ENCODE measurements at places on chromosomes 5 and 9.

DNA sequence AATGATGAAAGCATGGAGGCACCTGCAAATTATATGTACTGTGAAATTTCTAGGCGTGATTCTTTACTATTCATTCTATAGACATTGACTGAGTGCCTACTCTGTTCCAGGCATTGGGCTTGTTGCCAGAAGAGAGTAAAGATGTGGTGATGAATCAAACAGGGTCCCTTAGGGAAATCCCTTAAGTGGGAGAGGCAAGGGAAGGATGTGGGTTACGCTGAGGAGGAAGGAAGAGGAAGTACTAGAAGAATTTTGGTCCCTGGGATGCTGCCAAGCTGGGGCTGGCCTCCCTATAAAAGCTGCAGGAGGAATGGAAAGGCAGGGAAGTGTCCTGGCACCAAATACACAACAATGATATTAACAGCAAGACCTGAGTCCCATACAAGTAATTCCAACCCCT is 76.7 kb upstream of the SPOCK1 start:
- DNase-seq = no peak

- DNase-seq = no peak
Observed at GRCh38 chr5:148209151-148209770, 6.4 kb downstream of the SPINK6 start.

DNA sequence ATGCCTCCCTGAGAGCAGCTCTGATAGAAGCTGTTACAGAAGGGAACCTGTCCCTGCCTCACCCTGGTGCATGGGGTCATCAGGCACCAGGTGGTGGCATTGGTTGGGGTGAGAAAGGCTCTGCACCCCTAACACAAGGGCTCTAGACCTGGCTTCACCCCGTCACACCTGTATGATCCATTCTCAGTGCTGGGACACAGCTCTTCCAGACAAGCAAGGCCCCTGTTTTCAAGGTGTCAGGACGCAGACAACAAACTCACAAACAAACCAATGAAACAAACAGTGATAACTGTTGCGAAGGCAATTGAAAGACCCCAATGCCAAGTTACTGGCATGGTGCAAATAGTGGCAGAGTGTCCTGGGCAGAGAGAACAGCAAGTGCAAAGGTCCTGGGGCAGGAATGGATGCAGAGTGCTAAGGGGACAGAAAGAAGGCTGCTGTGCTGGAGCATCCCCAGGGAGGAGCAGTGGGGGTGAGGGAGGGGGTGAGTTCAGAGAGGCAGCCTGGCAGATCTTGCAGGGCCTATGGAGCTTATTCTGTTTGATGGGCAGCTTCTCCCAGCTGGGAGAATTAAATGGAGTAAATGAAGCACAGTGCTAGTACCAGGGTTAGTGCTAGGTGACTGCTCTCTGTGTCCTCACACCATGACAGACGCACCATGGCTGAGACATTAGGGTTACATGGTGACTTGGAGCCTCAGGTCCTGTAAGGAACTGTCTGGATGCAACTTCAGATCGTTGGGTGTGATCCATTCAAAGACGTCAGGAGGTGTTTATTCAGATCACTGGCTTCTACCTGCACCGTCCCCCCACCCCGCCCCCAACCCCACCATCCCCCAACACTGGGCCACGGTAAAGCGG is 67.9 kb upstream of the UNC5A start:
- DNase-seq = no peak

DNA sequence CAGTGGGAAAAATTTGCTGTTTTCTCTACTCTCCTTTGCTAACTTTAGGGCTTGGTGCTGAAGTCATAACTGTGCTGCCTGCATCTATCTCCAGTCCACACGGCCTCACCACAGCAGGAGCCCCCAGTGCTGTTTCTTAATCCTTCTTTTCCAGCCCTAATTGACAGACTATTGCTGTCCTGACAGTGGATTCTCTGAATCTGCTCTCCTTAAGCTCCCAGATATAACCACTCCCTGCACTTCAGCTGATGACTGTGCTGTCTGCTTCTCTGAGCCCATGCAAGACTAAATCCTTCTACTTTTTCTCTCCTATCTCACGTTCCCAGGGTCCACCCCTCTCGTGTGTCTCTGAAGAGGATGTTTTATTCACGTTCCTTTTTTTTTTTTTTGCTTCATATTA is 19.7 kb upstream of the GRIA1 start:
- DNase-seq = no peak

DNA sequence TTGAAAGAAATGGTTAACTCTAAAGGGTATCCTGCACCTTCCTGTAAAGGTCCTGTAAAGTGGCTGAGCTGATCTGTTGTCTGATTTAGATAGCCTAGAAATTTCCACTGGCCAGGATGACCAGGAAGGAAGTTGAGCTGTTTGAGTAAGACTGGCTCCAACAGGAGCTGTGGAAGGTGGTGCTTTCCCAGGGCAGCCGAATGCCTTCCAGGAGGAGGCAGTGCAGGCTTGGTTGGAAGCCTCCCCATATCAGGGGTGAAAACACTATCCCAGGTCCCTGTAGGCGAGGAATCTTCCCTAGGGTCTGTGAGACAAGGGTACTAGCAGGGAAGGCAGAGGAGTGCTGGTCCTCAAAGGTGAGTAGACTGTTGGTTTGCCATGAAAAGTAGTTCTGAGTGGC is 98.4 kb downstream of the LIX1 start:
- DNase-seq = no peak

DNA sequence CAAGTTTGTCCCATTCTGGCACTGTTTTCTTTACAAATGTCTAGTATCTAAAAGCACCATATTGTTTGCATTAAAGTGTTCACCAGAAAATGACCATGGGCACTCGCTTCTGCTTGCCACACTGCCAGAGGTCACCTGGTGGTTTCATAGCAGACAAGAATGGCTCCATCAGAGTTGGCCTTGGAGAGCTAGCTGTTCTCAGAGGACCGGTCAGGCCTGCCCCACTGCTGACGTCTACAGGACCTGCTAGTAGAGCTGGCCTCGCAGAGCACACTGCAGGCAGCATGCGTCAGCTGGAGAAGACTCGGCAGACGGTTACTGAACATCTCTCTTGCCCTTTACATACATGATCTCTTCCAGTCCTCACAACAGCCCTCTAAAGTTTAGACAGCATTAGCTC is 8.7 kb upstream of the TLX3 start:
- no peak for DNase-seq

DNA sequence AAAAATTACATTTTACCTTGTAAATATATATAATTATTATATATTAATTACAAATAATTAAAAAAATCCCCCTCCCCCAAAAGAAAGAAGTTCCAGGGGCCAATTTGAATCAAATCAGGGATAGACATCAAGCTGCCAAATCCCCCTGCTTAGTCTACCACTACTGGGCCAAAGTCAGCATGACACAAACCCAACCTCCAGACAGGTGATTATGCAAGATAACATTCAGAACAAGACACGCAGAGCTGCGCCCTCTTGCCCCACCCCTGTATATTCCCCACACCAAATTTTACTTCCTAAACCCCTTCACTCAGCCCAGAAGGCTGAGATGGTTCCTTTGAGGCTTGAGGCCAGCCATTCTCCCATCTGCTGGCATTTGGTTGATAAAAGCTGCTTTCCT is 2059.1 kb upstream of the CDH6 start:
- DNase-seq = no peak

GRCh38 chr5:153157156-153157555 is 333.3 kb upstream of the GRIA1 start:
- DNase-seq = no peak

GRCh38 chr5:59317023-59317773 is 576.3 kb downstream of the PDE4D start:
- no peak for DNase-seq

DNA sequence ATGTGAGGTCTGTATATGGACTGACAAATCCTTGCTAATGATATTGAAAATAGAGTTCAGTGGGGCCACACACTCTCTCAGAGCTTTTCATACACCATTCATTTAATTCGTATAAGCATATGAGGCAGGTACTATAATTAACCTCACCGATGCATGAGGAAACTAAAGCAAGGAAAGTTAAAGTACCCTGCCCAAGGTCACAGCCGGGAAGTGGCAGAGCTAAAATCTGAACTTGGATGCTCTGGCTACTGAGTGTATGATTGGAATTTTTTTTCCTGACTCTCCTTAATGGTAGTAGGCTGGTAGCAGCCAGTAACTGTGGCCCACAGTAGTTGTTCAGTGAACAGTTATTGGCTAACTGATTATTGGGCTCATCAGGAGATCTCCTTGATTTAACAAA is 135.3 kb downstream of the NUDT12 start:
- no peak for DNase-seq
